Heart right ventricle (tissue), 16 donors: ENCODE measurements at places on chromosomes 2 and 18. TPM values are rescaled to one million over a fixed set of nuclear protein-coding genes. Genes with fewer than 3 reads are reported as not detected.
A peak's percentile ranks its signal among the peaks of the same experiment; 100 is the strongest.

RAD51AP2 gene
- 0.10 TPM for total RNA-seq

CXCR4 gene
- 1.5 TPM for total RNA-seq

- DNase-seq: no peak
- no peak overlapping the region for H3K4me3 ChIP-seq
- no peaks in the 10 kb centered on the region for H3K36me3 ChIP-seq
Measured at GRCh38 chr2:98013407-98014042, 17.8 kb upstream of the TMEM131 start.

- H3K36me3 ChIP-seq: no peaks in the 10 kb centered on the region
- no peak overlapping the region for H3K4me3 ChIP-seq
- DNase-seq: no peak
- no peak overlapping the region for H3K27ac ChIP-seq
- H3K4me1 ChIP-seq: no peaks in the 10 kb centered on the region
Measured at GRCh38 chr18:23552505-23552904, 33.8 kb downstream of the NPC1 start.

DNA sequence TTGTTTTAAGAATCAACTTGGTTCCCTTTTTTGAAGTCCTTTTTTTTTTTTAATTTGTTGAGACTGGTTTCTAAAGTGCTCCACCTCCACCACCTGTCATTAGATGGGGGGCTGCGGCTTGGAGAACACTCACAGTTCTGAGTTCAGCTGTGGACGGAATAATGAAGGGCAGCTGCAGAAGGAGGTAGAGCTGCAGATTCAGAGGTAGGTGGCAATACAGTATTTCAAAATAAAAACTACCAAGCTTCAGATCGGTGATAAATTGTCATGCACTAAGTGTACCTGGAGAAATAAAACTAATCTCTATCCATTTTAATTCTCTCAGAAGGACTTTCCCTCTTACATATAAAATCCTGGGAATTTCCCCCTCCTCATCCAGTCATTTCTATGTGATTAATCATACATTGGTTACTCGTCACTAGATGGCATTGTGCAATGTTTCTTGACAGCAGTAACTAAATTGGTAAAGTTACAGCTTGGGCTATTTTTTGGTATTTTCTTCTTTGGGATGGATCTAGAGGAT, 81.1 kb upstream of the SLC39A10 start:
- H3K36me3 ChIP-seq: no peaks in the 10 kb centered on the region
- no peaks in the 10 kb centered on the region for H3K4me1 ChIP-seq
- H3K27ac ChIP-seq: no peak overlapping the region
- DNase-seq: no peak
- no peak overlapping the region for H3K4me3 ChIP-seq

DNA sequence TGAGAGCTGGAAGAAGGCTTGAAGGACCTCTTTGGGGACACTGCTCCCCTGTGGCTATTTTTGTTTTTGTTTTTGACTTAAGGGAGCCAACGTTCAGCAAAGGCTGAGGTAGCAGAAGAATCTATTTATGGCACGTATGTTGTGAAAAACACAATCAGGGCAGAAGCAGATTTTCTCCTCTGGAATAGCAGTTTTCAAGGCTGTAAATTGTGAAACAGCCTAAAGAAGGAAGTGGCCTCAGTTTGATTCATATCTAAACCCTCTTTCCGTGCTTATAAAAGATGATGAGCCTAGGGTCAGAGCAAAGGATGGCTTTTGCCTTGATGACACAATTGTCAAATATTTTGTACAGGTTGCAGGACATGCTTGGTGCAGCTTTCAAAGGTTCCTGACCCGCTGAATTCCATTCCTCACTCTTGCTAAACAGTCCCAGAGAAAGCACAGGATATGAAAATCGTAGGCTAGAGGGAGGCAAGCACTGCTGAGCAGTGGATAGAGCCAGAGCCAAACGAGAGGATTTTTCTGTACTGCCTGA, 106.2 kb upstream of the DLX2 start:
- H3K27ac ChIP-seq: no peak overlapping the region
- no peaks in the 10 kb centered on the region for H3K27me3 ChIP-seq
- no peak for DNase-seq
- H3K36me3 ChIP-seq: no peaks in the 10 kb centered on the region
- H3K4me1 ChIP-seq: no peaks in the 10 kb centered on the region

GLS gene
- total RNA-seq: 66.2 TPM

DNA sequence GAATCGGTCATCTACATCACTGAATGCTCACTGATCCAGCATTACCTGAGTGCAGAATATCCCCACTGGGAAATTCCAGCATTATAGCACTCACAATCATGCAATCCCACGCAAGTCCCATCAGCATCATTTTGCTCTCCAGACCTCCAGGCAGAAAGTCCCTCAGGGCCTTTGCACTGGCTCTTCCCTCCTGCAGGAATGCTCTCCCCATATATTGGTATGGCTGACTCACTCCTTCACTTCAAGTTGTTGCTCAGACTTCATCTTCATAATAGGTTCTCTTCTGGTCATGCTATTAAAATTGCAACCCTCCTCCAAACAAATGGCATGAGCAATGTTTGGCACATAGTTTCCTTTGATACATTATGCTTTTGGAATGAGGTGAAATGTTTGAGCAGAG, 64.7 kb upstream of the CELF4 start:
- no peak for DNase-seq
- no peak overlapping the region for H3K4me3 ChIP-seq
- H3K27me3 ChIP-seq: no peaks in the 10 kb centered on the region
- no peaks in the 10 kb centered on the region for H3K4me1 ChIP-seq
- H3K27ac ChIP-seq: no peak overlapping the region

GRCh38 chr2:159086342-159086741, 117.9 kb downstream of the TANC1 start:
- H3K4me3 ChIP-seq: no peak overlapping the region
- peaks cover 92% of the 10 kb centered on the region for H3K4me1 ChIP-seq
- no peaks in the 10 kb centered on the region for H3K36me3 ChIP-seq
- H3K27me3 ChIP-seq: no peaks in the 10 kb centered on the region

TUBA4B gene
- not detected for total RNA-seq

DNA sequence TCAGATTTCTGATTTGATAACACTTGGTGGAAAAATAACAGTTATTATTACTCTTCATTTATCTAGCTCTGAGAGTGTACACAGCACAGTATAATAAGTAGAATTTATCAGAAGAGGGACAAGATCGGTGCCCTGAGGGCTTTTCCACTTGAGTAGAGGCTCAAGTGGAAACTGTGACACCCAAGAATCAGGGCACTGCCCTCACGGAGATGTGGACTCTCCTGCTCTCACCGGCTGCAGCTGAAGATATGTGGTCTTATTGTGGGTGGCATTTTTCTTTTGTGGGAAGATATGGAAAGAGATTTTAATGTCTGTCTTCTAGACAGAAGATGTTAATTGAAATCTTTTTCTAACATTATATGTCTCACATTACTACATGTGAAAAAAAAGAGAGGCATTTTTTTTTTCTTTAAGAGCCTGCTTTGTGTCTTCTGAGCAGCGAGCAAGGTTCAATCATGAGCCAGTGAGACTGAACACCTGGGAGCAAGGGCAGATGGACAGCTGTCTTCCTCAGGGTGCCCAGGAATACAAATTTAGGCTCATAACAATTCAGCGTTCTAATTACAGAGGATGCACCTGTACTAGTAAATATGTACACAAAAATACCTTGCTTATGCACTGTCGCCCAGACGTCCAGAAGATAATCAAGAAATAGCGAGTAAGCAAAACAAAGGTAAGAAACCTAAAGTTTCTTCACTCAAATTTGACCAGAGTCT, 1098.2 kb upstream of the FANCL start:
- no peaks in the 10 kb centered on the region for H3K4me1 ChIP-seq
- no peaks in the 10 kb centered on the region for H3K27me3 ChIP-seq
- no peaks in the 10 kb centered on the region for H3K36me3 ChIP-seq
- H3K27ac ChIP-seq: no peak overlapping the region

SERPINB12 gene
- not detected for total RNA-seq

SCN2A gene
- 0.04 TPM for total RNA-seq

ATP8B1 gene
- 12.0 TPM for total RNA-seq

DNA sequence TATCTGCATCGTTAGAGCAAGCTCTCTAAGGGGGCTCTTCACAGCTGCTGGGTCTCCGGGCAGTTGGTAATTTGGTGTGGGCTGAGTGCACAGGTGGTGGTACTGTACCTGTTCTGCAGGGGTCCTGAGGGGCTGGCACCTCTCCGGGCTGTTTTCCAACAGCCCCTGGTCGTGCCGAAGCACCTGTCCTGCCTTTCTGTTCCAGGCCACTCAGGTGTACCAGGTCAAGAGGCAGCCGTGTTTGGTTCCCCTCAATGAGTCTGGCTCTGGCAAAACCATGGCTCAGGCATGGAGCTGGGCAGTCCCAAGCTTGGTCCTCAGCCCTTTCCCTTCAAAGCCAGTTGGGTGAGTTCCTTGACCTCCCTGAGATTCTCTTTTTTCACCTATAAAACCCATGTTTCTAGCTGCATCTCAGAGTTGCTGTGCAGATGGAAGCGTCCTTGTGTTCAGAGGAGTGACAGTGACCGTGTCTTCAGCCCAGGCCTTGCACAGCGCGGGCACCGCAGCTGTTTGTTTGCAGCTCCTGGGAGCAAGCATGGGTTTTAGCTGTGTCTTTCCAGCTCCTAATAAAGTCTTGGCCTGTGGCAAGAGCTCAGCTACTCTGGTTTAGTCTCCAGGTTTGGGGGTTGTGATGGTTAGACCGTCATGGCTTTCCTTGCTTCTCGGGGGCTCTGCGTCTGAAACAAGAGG, 110.9 kb downstream of the GLI2 start:
- peaks cover 6% of the 10 kb centered on the region for H3K27me3 ChIP-seq
- no peak for DNase-seq
- H3K4me3 ChIP-seq: no peak overlapping the region
- H3K4me1 ChIP-seq: no peaks in the 10 kb centered on the region
- H3K36me3 ChIP-seq: no peaks in the 10 kb centered on the region
- H3K27ac ChIP-seq: no peak overlapping the region

DNA sequence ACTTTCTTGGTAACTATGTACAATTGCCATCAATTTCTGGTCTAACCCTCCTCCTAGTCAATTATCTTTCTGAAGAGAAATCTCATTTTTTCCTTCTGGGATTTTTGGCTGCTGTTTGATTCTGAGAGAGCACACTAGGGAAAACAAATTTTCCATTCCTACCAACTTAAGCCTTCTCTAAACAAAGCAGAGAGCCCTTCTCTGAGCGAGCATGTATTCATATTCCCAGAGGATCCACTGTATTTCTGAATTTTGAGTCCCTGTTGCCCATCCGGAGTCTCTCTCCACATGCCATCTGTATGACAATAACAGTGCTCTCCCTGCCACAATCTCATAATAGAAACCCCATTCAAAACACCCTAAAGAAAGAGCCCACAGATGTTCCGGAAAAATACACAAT, 78.5 kb downstream of the MAIP1 start:
- no peak for DNase-seq
- H3K4me1 ChIP-seq: no peaks in the 10 kb centered on the region
- no peaks in the 10 kb centered on the region for H3K27me3 ChIP-seq
- no peaks in the 10 kb centered on the region for H3K36me3 ChIP-seq
- H3K27ac ChIP-seq: no peak overlapping the region

COL3A1 gene
- total RNA-seq: 65.3 TPM

DNA sequence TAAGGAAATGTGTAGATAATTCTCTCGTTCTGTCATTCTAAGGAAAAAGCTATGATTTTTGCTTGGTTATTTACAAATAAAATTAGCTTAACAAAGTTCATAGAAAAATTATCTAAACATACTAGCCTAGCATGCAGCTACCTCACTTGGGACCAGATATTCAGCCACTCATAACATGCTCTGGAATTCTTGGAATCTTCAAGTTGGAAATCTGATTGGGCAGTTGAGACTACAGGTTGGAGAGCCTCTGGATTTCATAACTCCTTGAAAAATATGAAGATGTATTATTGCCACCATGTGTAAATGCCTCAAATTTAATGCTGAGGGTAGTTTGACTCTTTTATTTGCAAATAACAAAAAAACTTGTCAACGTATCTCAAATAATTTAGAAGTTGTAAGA, 132.2 kb upstream of the GULP1 start:
- no peaks in the 10 kb centered on the region for H3K4me1 ChIP-seq
- no peak overlapping the region for H3K27ac ChIP-seq
- no peaks in the 10 kb centered on the region for H3K27me3 ChIP-seq
- no peak for DNase-seq

GRCh38 chr2:197235711-197236110, 74.9 kb downstream of the ANKRD44 start:
- no peaks in the 10 kb centered on the region for H3K27me3 ChIP-seq
- no peak overlapping the region for H3K4me3 ChIP-seq
- H3K27ac ChIP-seq: no peak overlapping the region
- H3K4me1 ChIP-seq: peaks cover 2% of the 10 kb centered on the region
- no peak for DNase-seq
- no peaks in the 10 kb centered on the region for H3K36me3 ChIP-seq

DNA sequence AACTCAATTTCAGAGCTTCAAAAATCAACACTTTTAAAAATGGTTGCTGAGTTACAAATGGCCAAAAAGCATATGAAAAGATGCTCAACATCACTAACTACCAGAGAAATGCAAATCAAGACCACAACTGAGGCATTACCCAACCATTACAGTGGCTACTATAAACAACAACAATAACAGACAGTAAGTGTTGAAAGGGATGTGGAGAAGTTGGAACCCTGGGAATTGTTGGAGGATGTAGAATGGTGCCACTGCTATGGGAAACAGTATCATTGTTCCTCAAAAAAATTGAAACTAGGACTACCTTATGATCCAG, 173.3 kb upstream of the SPRED2 start:
- H3K27me3 ChIP-seq: no peaks in the 10 kb centered on the region
- peaks cover 5% of the 10 kb centered on the region for H3K4me1 ChIP-seq
- no peak overlapping the region for H3K4me3 ChIP-seq
- H3K36me3 ChIP-seq: no peaks in the 10 kb centered on the region
- H3K27ac ChIP-seq: no peak overlapping the region

DNA sequence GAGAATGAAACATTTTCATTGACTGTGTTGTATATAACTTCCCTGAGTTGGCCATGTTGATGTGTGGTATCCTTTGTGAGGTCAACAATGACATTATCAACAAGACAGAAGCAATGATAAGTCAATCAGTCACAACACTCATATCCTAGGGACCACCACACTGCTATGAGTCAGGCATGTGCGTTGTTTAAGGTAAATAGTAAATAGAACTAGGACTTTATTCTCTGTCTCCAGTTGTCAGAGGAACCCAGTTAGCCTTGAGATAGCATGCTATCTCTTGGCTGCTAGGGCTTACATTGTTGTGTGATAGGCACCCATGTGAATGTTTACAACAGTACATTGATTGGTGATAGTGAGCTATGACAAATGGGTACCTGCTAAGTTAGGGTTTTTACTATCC, 37.3 kb downstream of the GPD2 start:
- no peaks in the 10 kb centered on the region for H3K36me3 ChIP-seq
- H3K4me3 ChIP-seq: no peak overlapping the region
- H3K4me1 ChIP-seq: peaks cover 14% of the 10 kb centered on the region
- no peaks in the 10 kb centered on the region for H3K27me3 ChIP-seq

GRCh38 chr18:73408469-73408868, 540.7 kb upstream of the NETO1 start:
- no peaks in the 10 kb centered on the region for H3K36me3 ChIP-seq
- H3K27ac ChIP-seq: peak overlapping the region; percentile 1
- DNase-seq: no peak

GRCh38 chr2:62217970-62218369, 22.1 kb downstream of the B3GNT2 start:
- DNase-seq: no peak
- H3K4me3 ChIP-seq: no peak overlapping the region
- no peaks in the 10 kb centered on the region for H3K27me3 ChIP-seq
- H3K4me1 ChIP-seq: peaks cover 95% of the 10 kb centered on the region
- peaks cover 9% of the 10 kb centered on the region for H3K36me3 ChIP-seq
